ENCODE measurements at places on chromosomes 7 and 10. TPM values are rescaled to one million over a fixed set of nuclear protein-coding genes. Genes with fewer than 3 reads are reported as not detected.
A peak's percentile ranks its signal among the peaks of the same experiment; 100 is the strongest.

DNA sequence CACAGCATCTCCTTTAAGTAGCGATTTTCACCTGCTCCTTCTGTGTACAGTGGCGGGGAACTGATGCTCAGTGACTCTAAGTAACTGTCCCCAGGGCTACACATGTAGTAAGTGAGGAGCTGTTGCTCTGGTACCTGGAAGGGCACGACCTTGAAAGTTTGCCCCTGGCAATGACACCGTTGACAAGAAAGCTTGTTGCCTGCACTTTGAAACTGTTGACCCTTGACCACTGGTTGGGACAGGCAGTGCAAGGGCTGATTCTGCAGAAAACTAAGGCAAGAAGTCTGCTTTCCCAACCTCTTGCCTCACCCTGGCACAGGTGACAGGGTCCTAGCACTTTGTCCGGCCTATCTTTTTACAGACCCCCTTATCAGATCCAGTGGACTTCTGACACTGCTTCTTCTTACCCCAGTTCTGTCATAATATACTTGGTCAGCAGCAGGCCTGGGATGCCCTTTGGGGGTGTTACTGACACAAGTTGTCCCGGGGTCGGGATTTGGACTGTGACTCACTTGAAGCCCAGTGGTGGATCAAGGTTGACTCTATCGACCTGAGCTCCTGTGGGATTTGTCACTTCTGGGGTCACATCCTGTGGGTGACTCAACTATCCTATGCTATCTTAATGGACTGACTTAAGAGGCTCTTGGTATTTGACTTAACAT is 5.8 kb downstream of the ACSL5 start:
- no peak for DNase-seq

DNA sequence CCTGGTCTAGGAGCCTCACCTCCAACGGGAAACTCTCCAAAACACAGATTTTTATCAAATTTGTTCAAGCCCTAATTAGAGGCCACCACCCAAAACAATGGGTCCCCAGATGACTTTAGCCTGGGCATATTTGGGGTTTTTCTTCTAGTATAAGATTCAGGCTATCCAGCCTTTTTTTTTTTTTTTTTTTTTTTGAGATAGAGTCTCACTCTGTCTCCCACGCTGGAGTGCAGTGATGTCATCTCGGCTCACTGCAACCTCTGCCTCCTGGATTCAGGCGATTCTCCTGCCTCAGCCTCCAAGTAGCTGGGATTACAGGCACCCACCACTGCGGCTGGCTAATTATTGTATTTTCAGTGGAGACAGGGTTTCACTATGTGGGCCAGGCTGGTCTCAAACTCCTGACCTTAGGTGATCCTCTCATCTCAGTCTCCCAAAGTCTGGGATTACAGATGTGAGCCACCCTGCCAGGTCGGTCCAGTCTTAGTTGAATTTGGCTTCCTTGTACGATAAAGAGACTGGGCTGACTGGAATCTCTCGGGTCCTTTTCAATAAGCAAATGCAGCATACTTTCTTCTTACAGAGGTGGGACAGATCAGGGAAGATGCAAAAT is 91.4 kb upstream of the KLF6 start:
- no peak for DNase-seq

- DNase-seq, result no peak
Measured at GRCh38 chr7:111508387-111508786, 53.9 kb downstream of the IMMP2L start.

DNA sequence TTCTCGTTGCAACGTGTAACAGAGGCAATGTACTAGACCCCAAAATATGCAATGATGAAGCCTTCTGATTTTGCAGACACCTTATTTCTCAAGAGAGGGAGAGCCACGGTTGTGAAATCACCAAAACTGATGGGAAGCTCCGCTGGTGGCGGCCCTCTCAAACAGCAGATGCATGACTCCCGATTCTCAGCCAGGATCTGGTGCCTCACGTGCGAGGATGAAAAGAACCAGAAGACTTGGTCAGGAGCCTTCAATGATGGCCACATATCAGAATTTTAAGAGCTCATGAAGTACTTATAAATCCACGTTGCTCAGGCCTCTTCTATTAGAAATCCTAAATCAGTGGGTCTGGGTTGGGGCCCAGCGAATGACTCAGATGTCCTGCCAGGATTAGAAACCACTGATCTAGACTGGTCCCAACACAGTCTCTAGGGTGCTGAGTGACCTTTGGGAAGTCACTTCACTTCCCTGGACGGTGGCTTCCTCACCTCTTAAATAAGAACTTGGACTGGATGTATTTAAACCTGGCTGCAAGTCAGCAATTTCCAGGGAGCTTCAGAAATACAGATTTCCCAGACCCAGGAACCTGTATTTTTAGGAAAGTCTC is 41.9 kb upstream of the FAM180A start:
- DNase-seq, result no peak

CUBN gene
- not detected for polyA plus RNA-seq

ASB10 gene
- not detected for polyA plus RNA-seq

IGFBP3 gene
- 8.5 TPM for polyA plus RNA-seq

GRCh38 chr7:76351372-76351771 is 7.4 kb downstream of the YWHAG start:
- no peak for DNase-seq

- no peak for DNase-seq
Measured at GRCh38 chr10:86611386-86611785, 43.0 kb upstream of the OPN4 start.

STEAP2 gene
- 0.81 TPM for polyA plus RNA-seq

GRCh38 chr10:95783741-95784140 is 27.8 kb downstream of the ENTPD1 start:
- DNase-seq, result peak; percentile 94

- DNase-seq, result no peak
Measured at GRCh38 chr7:139948587-139949335, 114.0 kb downstream of the PARP12 start.

DNA sequence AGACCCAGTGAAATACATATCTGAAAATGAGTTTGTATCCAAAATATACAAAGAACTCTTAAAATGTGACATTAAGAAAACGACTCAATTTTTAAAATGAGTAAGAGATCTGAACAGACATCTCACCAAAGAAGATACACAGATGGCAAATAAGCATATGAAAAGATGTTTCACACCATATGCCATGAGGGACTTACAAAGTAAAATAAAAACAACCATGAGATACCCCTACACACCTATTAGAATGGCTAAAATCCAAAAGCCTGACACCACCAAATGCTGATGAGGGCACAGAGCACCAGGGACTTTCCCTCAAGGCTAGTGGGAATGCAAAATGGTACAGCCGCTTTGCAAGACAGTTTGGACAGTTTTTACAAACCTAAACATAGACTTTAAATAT is 27.9 kb downstream of the GFRA1 start:
- no peak for DNase-seq

PDK4 gene
- polyA plus RNA-seq, result not detected

DNA sequence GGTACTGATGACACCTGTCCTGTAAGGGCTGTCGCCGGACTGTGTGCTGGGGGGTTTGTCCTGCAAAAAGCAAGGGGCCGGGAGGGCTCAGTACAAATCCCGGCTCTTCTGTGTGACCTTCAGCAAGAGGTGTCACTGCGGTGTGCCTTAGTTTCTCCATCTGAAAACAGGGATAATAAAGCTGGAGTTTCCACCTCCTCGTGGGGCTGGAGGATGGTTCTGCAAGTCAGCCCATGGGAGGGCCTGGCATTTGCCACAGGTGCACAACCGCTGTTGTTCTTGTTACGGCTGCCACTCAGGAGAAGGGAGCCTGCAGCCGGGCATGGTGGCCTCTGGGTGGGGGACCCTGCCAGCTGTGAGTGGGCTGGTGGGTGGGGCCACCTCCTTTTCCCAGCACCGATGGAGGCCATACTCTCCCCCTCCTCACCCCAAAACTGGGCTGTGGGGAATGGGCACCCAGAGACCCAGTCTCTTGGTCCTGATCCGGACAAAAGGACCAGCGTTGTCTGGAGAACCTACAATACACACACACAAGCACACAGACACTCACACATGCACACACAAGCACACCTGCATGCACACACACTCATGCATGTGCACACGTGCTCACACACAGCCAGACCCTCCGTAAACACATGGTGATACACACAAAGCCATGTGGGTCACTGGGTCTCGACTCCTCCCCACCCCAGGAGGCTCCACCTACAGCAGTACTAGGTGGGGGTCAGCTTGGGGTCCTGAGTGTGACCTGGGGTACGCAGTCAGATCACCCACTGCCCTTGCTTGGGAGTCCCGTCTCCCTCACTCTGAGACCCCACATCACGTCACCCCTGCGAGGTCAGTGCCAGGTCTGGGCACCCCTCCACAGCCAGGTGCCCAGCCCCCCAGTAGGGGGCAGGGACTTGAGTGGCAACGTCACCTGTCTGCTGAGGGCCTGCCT is 34.1 kb downstream of the ELFN1 start:
- no peak for DNase-seq

GRCh38 chr10:131435760-131436457 is 124.4 kb upstream of the TCERG1L start:
- DNase-seq, result no peak

GRID2IP gene
- polyA plus RNA-seq, result not detected

GRCh38 chr10:100829933-100830727 is 82.6 kb upstream of the SLF2 start:
- DNase-seq, result no peak

- DNase-seq, result no peak
Measured at GRCh38 chr7:20786779-20787659, at the start of gene SP8. TSS of gene SP8 (minus strand) at chr7:20786886. CDS start at chr7:20786798, 88 bp downstream.

- DNase-seq, result no peak
Measured at GRCh38 chr7:112547916-112548315, 67.1 kb downstream of the LSMEM1 start.

DNA sequence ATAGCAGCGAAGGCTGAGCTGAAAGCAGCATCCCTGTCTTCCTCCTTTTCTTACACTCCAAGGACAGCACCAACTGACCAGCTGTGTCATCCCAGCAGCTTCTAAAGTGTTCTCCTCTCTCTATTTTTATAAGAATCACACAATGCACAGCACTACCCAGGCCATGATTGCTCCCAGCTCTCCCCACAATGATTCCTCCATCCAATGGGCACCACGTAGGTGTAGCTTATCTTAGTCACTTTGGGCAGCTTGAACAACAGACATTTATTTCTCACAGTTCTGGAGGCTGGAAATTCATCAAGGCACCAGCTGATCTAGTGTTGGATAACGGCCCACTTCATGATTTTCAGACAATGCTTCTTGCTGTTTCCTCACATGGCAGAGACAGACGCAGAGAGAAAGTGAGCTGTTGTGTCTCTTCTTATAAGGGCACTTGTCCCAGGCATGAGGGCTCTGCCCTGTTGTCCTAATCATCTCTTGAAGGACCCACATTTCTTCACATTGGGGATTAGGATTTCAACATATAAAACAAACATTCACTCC is 92.0 kb upstream of the CDC14C start:
- DNase-seq, result no peak

TUBGCP2 gene
- polyA plus RNA-seq, result 37.3 TPM
